ENCODE measurements at places on chromosomes 3 and 15. TPM values are rescaled to one million over a fixed set of nuclear protein-coding genes. Genes with fewer than 3 reads are reported as not detected.
A peak's percentile ranks its signal among the peaks of the same experiment; 100 is the strongest.

GTF2A2 gene
- 189 TPM for total RNA-seq

DNA sequence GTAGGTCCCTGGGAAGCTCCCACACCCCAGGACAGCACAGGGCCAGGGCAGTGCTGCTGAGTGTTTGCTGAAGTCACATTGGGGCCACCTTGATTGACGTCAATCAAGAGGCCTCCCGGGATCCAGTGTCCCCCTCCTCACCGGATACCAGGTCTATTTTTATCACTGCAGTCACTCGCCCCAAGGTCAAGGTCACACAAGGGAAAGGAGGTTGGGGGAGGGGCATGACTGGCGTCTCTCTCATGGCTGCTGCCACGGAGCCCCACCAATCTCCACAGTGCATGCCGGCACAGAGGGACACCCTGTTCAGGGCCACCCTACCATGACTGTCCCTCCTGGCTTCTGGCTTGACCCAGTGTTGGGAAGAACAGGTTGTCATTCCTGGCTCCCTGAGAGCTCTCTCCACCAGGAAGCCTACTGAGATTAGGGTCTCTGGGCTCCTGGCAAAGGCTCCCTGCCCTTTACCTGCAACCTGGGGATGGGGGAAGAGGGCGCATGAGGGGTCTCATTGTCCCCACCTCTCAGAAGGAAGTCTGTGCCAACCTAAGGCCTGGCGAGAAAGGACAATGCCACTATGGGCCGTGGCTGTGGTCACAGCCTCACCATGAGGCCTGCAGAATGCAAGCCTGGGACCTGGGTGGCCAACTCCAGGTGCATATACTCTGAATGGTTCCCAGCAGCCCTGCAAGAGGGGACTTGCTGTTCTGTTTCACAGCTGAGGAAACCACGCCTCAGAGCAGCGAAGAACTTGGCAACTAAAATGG lies 1.5 kb downstream of the MYL3 start:
- H3K4me1 ChIP-seq, result no peaks in the 10 kb centered on the region
- no peak overlapping the region for H3K27ac ChIP-seq
- H3K27me3 ChIP-seq, result peaks cover 6% of the 10 kb centered on the region
- no peaks in the 10 kb centered on the region for H3K36me3 ChIP-seq
- H3K4me3 ChIP-seq, result no peak overlapping the region
- no peak for DNase-seq

GRCh38 chr15:73849641-73850040 lies 23.7 kb upstream of the TBC1D21 start:
- H3K4me3 ChIP-seq, result no peak overlapping the region
- no peaks in the 10 kb centered on the region for H3K36me3 ChIP-seq
- no peak for DNase-seq
- no peaks in the 10 kb centered on the region for H3K4me1 ChIP-seq
- peaks cover 6% of the 10 kb centered on the region for H3K27me3 ChIP-seq

- H3K27me3 ChIP-seq, result no peaks in the 10 kb centered on the region
- no peak for DNase-seq
- H3K36me3 ChIP-seq, result no peaks in the 10 kb centered on the region
These were observed 87.6 kb upstream of the SLC25A26 start for GRCh38 chr3:66133050-66133757.

GRCh38 chr15:100350434-100351226 lies 8.9 kb upstream of the ADAMTS17 start:
- H3K4me1 ChIP-seq, result peaks cover 11% of the 10 kb centered on the region
- H3K4me3 ChIP-seq, result peak overlapping the region; percentile 88
- peaks cover 10% of the 10 kb centered on the region for H3K27me3 ChIP-seq
- peaks cover 3% of the 10 kb centered on the region for H3K36me3 ChIP-seq

DNA sequence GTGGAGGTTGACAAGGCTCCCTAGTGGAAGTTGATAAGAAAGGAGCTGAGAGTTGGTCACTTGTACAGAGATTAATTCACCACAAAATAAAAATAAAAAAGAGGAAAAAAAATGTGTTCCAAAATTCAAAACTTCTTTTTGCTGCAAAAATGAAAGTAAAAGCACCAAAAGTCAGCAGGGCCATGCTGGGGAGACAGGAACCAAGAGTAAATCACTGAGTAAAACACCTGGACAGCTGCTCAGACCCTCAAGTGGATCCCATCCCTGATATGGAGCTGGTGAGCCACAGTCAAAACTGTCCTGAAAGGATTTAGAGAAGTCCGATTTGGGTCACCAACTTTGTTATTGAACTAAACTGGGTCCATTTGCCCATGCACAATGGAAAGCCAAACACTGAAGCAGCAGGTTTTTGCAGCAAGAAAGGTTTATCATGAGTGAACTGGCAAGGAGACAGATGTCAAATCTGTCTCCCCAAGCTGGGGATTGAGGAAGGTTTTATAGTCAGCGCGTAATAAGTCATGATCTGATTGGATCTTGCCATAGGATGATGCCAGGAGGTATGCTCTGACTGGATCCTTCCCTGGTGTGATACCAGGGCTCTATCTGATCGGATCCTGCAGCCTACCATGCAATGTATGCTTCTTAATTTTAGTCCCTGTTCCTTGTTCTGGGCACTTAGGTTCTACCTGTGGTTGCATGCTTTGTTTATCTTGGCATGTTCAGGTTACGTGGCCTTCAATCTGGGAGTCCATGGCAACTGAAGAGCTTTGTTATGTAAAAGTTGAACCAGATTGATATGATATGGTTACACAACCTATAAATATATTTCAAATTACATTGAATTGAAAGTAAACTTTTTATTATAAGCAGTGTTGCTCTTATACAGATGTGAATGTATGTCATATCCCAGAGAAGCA lies 313.2 kb downstream of the POLQ start:
- no peak overlapping the region for H3K4me3 ChIP-seq
- no peaks in the 10 kb centered on the region for H3K36me3 ChIP-seq
- no peak for DNase-seq
- H3K4me1 ChIP-seq, result no peaks in the 10 kb centered on the region
- peaks cover 3% of the 10 kb centered on the region for H3K27me3 ChIP-seq

DNA sequence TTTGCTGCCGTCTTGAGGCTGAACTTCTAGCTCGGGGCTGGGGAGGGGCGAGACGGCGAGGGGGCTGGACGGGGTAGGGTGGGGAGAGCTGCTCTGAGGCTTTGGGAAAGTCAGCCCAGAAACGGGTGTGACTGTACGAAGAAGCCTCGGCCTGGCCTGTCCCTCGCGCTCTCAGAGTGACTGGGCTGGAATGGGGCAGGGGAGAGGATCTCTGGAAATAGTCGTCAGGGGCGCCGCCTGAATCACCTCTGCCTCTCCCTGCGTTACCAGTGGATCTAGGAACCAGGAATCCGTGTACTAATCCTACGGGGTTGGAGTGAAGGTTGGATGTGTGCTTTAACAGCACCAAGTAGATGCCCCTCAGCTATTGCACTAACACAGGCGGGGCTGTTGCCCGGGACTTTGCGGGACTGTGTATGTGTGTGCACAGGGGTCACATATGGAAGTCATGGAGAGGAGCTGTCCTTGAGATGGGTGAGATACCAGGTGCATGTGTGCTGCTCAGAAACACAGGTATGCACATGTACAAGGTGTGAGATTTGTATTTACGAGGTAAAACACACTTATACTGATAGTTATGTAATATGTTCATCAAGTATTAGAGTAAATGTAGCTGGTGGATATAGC lies 591 bp downstream of the FOXL2NB start:
- DNase-seq, result no peak
- no peak overlapping the region for H3K27ac ChIP-seq
- H3K27me3 ChIP-seq, result peaks cover 81% of the 10 kb centered on the region
- H3K4me3 ChIP-seq, result peak overlapping the region; percentile 50

- DNase-seq, result no peak
- H3K4me1 ChIP-seq, result peaks cover 35% of the 10 kb centered on the region
These were observed 14.7 kb downstream of the MESD start for GRCh38 chr15:80974914-80975313.

DNA sequence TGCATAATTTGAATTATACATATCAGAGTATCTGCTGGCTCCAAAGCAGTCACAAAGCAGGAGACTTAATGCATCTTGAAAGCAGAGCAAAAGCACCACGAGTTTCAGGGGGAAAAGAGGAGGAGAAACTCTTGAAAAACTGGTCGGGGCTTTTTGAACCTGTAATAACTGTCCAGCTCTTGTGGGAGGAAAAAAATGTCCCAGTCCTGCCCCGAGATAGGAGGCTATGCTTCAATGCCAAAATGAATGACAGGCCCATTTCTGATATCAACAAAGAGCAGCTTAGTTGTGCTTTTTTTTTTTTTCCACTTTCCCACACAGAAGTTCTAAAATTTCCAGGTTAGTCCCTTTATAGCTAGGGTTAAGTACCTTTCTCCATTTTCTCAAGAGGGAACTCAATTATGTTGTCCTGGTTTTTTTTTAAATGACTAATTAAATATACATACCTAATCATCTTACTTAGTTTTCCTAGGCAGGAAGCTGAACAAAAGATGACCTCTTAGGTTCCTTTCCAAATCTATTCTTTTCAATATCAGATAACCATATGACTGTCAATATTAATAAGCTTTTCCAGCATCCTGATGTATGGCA lies 120.2 kb downstream of the TFDP2 start:
- H3K4me3 ChIP-seq, result no peak overlapping the region
- no peak overlapping the region for H3K27ac ChIP-seq
- H3K36me3 ChIP-seq, result peaks cover 3% of the 10 kb centered on the region
- H3K4me1 ChIP-seq, result peaks cover 18% of the 10 kb centered on the region

DNA sequence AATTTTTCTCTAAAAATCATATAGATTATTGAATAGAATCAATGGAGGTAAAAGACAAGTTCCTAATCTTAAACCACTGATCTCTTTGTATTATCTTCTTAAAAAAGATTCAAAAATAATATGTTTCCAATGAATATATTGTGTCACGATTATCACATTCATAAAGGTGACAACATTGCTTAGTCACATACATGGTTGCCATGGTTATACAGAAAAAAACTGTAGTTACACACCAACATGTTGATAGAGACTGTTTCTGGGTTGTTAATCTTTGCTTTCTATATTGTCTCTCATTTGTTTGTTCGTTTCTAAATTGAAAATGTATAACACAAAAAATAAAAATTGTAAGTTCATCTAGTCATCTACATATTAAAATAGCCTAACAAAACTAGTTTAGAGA lies 376.0 kb upstream of the ALCAM start:
- no peaks in the 10 kb centered on the region for H3K4me1 ChIP-seq
- no peak for DNase-seq
- H3K27me3 ChIP-seq, result no peaks in the 10 kb centered on the region
- H3K4me3 ChIP-seq, result no peak overlapping the region
- no peak overlapping the region for H3K27ac ChIP-seq
- H3K36me3 ChIP-seq, result no peaks in the 10 kb centered on the region

DNA sequence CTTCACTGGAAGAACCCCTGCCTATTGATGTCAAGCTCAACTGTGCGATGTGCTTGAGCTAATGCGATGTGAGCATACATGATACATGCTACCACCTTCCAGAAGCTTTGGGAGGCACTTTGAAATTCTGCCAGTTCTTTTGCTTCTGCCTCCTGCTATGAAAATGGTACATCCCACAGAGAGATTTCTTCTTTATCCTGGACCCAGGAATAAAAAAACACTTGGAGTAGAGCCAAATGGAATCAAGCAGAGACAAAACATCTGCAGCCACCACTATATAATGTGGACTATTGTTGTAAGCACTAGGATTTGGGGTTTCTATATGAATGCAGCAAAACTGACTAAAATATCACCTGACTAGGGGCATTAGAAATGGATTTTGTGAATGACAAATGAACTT lies 119.9 kb upstream of the GAP43 start:
- no peaks in the 10 kb centered on the region for H3K36me3 ChIP-seq
- H3K27me3 ChIP-seq, result peaks cover 1% of the 10 kb centered on the region
- DNase-seq, result no peak

DNA sequence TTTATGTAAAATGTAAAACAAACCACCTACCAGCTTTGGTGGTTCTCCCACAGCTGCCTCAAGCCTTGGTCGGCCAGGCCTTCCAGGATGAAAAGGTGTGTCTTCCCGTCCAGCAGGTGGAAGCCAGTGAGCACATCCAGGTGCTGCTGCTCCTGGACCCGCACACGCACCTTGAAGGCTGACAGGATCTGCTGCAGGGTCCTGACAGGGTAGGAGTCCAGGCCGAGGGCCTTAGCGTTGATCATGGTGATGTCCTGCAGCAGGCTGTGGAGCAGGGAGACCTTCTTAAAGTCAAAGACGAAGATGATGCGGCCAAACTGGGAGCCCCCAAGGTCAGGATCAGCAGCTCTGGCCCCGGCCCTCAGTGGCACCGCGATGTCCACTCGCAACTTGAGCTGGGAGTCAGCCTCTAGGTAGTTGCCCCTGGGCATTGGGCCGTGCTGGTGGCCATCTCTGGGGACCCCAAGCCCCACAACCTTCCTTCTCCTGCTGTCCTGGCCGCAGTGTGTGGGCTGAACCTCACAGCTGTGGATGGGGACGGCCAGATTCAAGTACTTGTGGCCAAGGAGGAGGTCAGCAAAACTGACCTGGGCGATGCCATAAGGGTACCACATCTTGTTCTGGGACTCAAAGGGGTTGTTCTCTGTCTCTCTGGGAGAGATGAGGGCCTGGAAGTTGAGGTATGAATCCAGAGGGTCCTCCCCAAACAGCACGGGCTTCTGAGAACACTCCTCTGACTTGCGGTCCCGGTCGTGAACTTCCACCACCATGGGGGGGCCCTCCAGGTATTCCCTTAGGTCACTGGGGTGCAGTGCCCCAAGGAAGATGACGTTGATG lies 48.6 kb downstream of the CFAP92 start:
- H3K36me3 ChIP-seq, result no peaks in the 10 kb centered on the region
- H3K27me3 ChIP-seq, result peaks cover 10% of the 10 kb centered on the region
- H3K4me1 ChIP-seq, result no peaks in the 10 kb centered on the region
- DNase-seq, result no peak
- H3K27ac ChIP-seq, result no peak overlapping the region
- H3K4me3 ChIP-seq, result no peak overlapping the region

DNA sequence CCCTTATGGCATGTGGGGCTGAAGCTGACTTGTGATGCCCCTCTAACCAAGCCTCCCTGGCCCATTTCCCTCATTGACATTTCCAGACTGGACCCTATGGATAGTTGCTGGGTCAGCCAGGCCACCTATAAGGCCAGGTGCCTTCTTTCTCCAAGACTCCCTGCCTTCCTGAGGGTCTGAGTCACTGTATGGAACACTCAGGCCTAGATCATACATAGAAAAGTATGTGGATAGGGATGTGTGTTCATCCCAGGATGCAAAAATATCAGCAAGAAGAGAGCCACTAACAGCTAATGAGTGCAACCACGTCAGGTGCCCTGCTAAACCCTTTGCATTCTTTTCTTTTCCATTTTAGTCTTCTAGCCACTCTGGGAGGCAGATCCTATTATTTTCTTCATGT lies 168.4 kb upstream of the WNT5A start:
- H3K4me1 ChIP-seq, result no peaks in the 10 kb centered on the region
- DNase-seq, result no peak
- H3K4me3 ChIP-seq, result no peak overlapping the region
- no peaks in the 10 kb centered on the region for H3K27me3 ChIP-seq
- H3K27ac ChIP-seq, result no peak overlapping the region
